ENCODE measurements at places on chromosomes 2 and 18.

DNA sequence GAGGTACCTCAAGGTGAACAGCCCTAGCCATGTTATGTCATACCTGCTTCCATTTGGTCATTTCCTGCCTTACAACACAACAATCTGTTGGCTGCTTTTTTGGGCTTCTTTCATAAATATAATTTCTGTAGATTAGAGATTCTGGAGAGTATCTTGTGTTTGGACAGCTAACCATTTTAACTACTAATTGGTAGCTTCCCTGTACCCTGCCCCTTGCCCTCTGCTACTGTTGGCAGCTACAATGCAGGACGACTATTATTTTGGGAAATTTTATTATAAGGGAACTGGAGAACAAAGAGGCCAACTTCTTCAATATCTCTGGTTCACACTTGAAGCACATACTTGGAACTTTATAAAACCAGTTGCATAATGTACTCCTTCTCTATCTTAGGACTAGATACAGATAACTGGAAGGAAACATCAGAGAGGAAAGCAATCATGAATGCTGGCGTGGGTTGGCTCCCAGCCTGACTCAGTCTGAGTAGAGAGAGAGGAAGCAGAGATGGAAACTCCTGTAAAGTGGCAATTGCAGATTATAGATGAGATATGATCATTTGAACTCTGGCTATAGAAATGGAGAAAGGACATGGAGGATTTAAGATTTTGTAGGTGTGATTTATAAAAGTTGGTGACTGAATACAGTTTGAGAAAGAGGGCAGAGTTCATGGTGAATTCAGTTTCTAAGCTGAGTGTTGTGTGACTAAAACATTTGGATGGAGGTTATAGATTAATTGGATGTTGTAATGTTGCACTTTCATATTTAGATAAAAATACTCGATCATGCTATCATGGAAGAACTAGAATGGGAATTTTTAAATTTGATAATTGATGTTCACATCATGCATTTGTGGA, 74.5 kb downstream of the MDH1 start:
- no peak for DNase-seq

- no peak for DNase-seq
Measured at GRCh38 chr2:32746669-32747068, 118.8 kb downstream of the TTC27 start.

DNA sequence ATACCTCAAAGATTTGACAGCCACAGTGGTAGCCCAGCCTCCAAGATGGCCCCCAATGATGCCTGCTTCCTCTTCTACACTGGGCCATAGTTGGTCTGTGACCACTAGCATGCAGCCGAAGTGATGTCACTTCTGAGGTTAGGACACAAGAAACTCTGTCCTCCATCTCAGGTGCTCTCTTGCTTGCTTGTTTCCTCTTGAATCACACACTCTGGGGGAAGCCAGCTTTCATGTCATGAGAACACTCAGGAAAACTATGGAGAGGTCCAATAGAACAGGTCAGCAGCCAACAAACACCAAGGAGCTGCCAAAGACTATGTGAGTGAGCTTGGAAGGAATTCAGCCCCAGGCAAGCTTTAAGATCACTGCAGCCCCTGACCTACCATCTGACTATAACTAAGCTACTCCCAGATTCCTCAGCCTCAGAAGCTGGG, 3.3 kb upstream of the ADAM17 start:
- no peak for DNase-seq

DNA sequence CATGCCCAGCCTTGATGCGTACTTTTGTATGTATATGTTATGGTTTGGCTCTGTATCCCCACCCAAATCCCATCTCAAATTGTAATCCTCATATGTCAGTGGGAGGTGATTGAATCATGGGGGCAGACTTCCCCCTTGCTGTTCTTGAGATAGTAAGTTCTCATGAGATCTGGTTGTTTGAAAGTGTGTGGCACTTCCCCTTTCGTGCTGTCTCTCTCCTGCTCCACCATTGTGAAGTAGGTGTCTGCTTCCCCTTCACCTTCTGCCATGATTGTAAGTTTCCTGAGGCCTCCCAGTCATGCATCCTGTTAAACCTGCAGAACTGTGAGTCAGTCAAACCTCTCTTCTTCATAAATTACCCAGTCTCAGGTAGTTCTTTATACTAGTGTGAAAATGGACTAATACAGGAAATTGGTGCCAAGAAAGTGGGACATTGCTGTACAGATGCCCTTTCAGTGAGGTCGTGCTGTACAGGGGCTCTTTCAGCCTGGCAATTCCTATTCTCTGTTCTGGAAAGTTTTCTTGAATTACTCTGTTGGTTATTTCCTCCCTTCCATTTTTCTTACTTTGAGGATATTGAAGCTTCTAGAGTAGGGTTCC, 38.2 kb downstream of the KCMF1 start:
- DNase-seq, result no peak

- DNase-seq, result no peak
Measured at GRCh38 chr2:10738192-10738591, 16.8 kb downstream of the ATP6V1C2 start.

- DNase-seq, result no peak
Measured at GRCh38 chr2:190726255-190726654, 77.4 kb downstream of the NAB1 start.

DNA sequence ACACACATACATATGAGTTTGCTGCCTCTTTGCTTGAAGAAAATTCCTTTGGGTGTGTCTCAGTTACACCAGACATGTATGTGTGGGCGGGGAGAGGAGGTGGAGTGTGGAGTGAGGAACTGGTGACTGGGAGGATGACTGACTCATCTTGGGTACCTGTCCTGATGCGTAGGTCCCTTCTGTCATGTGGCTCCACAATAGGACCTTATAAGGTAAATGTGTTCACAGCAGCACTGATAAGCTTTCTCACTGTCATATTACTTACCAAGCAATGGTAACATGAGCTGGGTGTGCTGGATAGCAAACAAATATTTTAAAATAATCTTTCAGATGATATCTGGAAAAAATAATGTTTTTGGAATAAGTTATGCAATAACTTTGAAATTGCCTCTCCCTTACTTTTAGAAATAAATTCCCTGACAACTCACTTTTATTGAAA, 45.1 kb downstream of the SLC9A2 start:
- DNase-seq, result peak; percentile 56

DNA sequence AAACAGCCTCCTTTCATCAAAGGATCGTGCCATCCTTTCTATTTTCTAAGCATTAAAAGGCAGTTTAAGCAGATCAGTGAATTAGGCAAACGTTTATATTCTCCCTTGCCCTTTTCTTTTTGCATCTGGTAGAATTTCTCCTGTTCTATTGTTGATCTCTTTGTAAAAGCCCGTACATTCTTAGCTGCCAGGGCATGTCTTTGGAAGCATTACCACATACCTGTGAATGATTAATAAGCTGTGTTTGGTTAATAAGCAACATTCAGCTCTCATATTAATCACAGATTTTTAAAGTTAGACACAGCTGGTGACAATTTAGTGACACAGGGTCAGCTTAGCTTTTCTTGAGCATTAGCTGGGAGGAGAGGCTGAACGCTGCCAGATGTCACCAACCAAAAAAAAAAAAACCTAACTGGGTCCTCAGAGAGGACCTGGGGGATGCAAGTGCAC, 33.8 kb upstream of the CYP1B1 start:
- DNase-seq, result no peak

GRCh38 chr2:12718015-12718671, 1.4 kb downstream of the TRIB2 start:
- peak; percentile 63 for DNase-seq

GRCh38 chr18:31105733-31106132, 3.5 kb upstream of the DSC2 start:
- no peak for DNase-seq

DNA sequence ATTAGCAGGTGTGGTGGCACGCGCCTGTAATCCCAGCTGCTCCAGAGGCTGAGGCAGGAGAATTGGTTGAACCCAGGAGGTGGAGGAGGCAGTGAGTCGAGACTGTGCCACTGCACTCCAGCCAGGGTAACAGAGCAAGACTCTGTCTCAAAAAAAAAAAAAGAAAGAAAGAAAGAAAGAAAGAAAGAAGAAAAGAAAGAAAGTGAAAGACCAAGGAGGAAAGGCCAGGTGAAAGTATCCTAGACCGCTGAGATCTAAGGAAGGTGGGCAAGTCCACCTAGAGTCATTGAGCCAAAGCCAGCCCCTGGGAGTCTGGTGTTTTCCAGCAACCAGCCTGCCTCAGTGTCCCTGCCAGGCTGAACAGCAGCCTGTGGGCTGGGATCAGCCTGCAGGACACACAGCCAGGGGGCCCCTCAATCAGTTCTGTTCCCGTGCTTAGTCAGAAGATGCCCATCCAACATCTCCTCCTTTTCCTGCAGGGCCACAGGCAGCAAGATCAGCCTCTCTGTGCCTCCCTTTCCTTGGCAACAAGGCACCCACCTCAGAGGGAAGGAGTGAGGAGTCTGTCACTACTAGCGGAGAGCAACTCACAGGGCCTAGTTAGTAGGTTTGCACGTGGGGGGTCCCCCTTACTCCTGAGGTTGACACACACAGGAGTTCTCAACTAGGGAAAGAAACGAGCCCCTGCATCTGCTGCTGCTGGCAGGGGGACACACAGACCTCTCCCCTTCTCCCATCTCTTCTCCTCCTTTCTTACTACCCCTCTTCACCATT, 64.1 kb downstream of the SMAD7 start:
- DNase-seq, result no peak

Measured in activated T-cell treated with anti-CD3 and anti-CD28 coated beads, Interleukin-2, amount 50 U/mL, for 48 hours (primary cell).